Hematopoietic multipotent progenitor cell treated with erythropoietin and hydrocortisone succinate and interleukin-3 and kit ligand, for 17 days (in vitro differentiated cells): ENCODE measurements at places on chromosomes 3 and 15.

- no peak for DNase-seq
Observed at GRCh38 chr3:62562596-62562995, 189.2 kb upstream of the FEZF2 start.

DNA sequence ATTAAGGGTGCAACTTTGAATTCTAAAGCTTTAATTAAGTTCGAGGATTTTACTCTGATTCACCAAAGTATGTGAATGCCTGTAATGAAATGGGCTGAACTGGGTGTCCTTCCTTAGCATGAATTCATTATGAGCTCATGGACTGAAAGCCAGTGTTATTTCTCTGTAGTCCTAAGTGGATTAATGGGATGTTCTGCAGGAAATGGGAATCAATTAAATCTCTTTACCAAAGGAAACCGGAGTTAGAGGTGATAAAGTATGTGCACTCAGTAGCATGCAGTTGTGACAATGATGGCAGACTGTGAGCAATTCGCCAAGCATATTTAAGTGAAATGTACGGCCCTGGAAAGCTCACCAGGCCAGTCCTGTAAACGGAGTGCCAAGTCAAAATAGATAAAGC, 138.7 kb downstream of the CHL1 start:
- DNase-seq, result no peak

DNA sequence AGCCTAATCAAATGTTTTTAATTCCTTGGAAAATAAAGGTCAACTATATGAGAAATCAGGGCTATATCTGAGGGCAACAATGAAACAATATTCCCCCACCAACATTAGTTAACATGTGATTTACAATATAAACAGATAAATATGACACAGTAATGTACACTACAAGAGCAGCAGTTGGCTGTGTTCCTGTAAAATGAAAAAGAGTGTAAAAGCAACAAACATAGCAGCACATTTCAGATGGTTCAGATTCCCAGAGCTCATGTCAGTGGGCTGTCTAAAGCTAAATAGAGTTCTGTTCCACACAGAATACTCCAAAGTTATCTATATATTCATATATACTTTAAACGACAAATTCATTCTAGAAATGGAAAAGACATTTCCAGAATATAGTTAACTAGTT, 42.6 kb downstream of the ANKRD28 start:
- DNase-seq, result no peak

DNA sequence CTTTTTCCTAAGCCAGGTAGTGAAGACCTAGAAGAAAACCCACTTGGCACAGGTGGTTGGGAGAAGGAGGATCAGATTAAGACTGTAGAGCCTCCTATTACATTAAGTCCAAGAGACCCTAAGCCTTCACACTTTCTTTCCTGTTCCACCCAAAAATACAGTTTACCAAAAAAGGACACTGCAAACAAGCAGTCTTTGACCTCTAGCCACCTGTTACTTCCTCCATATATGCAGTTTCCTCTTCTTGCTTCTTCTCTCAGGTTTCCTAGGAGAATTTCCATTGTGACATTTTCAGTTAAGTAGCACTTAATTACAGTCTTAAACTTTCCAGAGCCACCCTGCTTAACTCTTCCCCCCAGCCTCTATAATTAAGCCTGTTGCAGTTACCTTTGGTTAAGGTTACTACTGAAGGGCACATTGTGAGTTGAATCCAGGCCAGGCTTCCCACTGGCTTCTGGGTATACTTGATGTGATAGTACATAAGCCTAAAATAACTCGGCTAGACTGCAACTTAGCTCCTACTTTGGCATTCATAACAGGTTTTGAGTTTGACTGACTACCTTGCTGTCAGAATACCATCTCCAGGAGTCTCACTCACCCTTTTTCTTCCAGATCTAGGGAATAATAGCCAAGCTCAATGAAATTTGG, 114.2 kb upstream of the UMPS start:
- DNase-seq, result no peak

DNA sequence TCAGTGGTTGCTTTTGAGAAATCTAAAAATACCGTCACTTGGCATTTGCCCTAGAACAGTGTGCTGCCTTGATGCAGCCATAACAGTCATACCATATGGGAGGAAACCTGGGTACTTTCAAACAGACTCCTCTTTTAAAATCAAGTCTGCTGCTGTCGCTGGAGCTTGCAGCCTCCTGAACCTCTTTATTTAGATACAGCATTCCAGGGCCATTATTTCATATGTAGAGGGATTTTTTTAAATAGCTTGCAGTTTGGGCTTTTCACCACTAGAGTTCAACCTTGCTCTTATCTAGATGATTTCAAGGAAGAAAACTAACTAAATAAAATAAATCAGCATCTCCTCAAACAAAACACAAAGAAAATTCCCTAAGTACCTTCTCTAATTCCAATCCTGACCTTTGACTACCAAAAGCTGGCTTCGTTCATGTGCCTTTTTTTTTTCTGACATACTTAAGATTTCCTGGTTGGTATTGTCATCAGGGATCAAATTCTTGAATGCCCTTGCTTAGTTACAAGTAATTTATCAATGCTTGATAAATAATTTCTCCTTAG, 111.6 kb downstream of the KBTBD8 start:
- no peak for DNase-seq

GRCh38 chr3:162777118-162777517, 1280.5 kb downstream of the OTOL1 start:
- no peak for DNase-seq
